Fibroblast of villous mesenchyme (primary cell): ENCODE measurements at places on chromosomes 7 and 10.

GRCh38 chr7:376306-377079 is 86.5 kb downstream of the FOXL3 start:
- DNase-seq: no peak

DNA sequence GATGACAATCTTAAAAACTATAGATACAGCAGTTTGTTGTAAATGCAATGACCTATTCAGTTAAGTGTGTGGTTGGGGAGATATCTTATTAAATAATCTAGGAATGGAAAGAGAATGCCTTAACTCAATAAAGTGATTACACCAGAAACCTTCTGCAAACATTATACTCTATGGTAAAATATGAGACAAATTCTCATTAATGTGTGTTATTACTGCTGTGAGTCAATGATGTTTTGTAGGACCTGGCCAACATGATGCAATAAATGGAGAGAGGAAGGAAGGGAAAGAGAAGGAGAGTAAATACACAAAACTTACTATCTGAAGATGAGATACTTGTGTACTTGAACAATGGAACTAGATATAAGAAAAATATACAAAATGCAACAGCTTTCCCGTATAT is 25.1 kb downstream of the MKX start:
- DNase-seq: no peak

DNA sequence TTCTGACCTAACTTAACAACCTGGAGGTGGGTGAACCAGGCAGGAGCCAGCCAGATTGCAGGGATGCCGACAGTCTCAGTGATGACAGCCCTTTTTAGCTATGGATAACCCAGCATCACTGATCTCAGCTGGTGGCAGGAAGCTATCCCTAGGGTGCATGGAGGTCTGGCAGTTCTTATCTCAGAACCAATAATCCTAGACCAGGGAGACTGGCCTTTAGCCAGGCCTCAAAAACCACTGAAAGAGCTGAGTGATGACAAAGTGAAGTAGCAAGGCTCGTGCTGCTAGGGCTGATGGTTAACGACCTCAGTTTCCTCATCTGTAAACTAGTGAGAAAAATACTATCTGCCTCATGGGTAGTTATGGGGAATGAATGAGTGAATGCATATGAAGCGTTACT is 112.5 kb downstream of the RALA start:
- peak; percentile 56 for DNase-seq

DNA sequence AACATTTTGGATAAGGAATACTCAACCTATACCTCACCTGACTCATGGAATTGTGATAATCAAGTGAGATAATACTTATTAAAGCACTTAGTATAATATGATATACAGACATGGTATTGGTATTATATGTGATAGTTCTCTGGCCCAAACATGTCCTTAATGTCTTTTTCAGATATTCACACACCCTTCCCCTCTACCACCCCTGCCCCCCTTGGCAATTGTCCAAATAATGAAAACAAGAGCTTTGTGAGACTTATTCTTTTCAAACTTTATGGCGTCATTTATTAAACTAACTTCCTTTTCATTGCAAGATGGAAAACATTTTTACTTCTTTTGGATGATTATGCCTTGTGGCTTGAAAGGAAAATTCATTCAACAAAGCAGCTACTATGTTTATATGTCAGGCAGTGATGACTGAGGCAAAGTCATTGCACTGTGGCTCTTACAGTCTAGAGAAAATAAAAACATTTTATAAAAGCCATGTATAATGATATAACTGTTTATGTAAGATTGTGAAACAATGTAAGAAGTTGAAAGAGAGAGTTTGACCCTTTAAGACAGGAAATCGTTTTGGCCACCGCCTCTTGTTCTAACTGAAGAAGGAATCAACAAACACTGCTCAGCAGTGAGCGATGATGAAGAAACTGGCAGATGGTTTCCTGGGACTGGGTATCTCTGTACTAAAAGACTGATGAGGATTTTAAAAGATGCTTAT is 27.4 kb downstream of the MINPP1 start:
- peak; percentile 86 for DNase-seq

GRCh38 chr7:47685151-47685550 is 103.2 kb upstream of the TNS3 start:
- DNase-seq: no peak

DNA sequence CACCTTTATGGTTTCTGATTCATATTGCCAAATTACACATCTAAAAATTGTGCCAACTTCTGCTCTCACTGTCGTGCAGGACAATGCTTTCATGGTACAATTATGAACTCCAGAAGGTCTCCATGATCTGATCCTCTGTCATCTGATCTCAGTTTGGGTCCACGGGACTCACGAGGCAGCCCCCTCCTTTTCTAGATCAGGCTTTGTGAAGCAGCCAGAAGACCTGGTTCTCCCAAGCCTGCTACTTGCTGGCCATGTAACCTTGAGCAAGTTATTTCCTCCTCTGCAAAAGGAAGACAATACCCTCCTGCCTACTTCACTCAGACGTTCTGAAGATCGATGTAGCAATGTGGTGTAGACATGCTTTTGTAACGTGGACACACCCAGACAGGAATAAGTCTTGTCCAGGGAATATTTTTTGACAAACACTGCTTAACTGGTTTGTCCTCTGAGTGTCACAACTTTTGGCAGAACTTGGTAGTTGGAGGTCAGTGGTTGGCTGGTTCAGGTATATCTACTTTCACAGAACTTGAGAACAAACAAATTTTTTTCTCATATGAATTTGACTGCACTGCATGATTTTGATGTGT is 19.6 kb downstream of the CALML3 start:
- no peak for DNase-seq

- no peak for DNase-seq
These were observed 892.9 kb downstream of the LRMDA start for GRCh38 chr10:76324283-76324682.

- peak; percentile 95 for DNase-seq
These were observed 26.1 kb downstream of the MNX1 start for GRCh38 chr7:156984174-156984891.

DNA sequence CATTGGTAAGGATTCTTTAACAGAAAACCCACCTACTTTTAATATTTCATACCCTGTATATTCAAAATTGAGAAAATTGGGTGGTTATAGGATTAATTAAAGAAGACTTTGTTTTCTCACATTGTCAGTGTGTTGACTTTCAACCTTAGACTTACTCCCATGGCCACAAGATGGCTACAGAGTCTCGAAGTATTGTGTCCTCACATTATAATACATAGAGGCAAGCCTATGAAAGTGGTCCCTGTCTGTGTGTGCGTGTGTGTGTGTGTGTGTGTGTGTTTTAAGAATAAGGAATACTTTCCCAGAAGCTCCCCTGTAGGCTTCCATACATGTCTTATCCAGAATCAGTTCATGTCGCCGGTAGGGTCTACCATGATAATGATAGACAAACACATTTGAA is 180.0 kb downstream of the PHF14 start:
- DNase-seq: no peak

DNA sequence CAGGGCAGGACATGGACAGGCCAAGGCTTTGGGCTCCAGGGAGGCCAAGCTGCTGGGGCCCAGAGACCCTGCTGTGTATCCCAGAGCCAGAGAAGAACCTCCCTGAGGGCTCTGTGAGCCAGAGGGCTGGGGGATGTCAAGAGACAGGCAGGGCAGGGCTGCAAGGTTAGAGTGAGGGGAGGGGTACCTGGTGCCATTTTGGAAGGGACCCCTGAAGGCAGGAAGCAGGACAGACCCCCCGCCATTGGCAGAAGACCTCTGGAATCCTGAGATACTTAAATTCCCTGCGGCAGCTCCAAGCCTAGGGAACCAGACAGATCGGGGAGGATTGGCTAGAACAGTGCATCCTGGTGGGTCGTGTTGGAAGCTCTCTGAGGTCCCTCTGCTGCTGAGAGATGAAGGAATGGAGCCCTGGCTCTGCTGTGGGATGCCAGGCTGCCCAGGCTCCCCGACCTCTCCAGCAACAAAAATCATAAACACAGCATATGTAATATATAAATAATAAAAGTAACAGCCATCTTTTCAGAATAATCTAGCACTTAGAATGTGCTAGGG is 75.0 kb downstream of the LHPP start:
- DNase-seq: no peak

DNA sequence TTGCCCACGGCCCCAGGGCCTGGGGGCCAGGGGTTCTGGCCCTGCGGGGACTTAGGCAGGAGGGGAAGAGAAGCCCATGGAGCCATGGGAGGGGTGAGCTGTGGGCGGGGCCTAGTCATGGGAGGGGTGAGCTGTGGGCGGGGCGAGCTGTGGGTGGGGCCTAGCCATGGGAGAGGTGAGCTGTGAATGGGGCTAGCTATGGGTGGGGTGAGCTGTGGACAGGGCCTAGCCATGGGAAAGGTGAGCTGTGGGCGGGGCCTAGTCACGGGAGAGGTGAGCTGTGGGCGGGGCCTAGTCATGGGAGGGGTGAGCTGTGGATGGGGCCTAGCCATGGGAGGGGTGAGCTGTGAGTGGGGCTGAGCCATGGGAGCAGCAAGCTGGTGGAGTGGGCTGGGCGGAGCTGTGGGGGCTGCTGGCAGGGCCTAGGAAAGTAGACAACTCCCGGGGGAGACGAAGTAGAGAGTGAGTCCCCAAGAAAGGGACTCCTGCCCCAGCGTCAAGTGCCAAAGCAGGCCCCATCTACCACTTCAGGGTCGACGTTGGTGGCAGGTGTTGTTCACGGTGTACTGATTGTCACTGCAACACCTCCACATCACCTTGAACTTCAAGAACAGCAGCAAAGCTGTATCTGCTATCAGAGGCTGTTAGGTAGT is 19.2 kb upstream of the TTYH3 start:
- DNase-seq: no peak

GRCh38 chr10:78284381-78284780 is 250.7 kb downstream of the RPS24 start:
- no peak for DNase-seq

- DNase-seq: no peak
These were observed 79.7 kb downstream of the CTTNBP2 start for GRCh38 chr7:117793521-117793920.

DNA sequence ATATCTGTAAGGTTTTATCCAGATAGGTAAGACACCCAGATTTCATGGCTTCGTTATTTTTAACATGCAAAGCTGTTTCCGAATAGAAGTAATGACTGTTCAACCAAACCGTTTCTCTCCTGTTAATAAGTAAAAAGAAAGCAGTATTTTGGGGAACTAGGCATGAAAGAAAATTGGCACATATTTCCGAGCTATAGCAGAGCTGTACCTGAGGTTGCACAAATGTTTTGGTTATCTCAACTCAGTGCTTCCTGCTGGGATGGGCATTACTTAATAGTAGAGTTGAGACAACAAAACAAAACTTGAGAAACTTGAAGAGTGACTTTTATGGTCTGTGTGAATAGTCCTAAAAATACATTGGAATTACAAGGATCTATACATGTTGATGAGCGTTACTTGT is 564.3 kb upstream of the SORCS1 start:
- no peak for DNase-seq

DNA sequence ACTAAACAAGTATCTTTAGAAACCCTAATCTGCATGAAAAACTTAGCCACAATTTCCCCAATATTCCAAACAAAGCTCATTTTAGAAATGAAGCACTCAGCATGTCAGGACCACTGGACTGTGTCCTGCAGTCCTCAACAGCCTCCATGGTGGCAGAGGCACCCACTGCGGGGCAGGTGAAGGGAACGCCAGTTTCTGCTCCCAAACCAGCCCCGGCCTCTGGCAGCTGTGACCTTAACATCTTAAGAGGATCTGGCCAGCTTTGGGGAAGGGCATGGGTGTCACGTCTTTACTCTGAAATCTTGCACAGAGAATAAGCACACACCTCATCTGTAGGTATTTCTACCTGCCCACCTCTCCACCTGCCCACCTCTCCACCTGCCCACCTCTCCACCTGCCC is 262.7 kb downstream of the DNAJB6 start:
- DNase-seq: no peak

- DNase-seq: no peak
These were observed 61.5 kb downstream of the HECTD2 start for GRCh38 chr10:91471602-91472001.

DNA sequence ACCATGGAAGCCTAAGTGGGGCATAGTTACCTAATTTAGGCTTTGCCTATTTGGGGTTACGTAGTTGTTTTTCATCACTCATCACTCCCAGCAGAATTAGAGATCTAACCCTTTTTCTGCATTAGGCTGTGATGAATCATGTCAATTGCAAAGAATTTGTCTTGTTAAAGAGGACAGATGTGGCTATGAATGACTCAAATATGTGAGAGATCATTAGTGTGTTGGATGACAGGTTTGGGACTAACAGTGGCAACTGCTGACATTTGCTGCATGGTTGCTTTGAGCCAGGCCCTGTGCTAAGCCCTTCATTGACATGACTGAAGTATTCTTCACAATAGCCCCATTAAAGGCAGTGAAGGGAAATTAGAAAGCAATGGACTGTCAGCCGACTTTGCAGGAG is 83.4 kb upstream of the BMPER start:
- DNase-seq: no peak

GRCh38 chr7:137449016-137449415 is 105.5 kb upstream of the PTN start:
- no peak for DNase-seq

DNA sequence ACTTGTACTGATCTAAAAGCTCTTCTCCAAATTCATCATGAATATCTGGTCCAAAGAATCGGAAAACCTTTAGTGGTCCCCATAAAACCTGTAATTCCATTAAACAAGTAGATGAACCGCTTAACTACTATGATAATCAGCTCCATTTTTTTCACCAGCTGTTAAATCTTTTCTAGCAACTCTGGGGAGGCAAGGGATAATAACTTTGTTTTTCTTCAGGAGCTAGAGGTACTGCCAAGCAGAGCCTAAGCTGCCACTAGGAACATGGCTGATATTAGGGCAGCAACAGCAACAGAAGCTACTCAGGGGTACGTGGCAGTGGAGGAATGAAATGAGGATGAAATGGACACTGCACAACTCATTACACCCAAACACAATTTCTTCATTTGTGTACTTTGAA is 138.0 kb downstream of the SRPK2 start:
- no peak for DNase-seq

- no peak for DNase-seq
These were observed 121.2 kb downstream of the SLC25A13 start for GRCh38 chr7:96200740-96201139.

DNA sequence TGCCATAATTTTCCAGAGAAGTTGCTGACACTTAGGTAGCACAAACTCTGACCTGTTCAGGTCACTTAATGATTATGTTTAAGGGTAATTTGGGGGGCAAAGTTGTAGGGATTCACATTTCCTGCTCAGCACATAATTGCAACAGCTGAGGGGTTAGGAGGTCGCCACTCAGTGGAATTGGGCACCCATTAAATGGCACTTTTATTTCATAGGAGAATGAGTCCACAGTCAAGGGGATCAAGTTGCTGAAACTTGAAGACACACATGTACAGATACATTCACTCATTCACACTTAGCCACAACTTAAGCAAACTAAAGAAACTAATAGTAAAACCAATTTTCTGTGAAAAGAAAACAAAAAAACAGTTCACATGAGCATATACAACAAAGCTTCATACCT is 1.5 kb downstream of the PCDH15 start:
- DNase-seq: no peak

DNA sequence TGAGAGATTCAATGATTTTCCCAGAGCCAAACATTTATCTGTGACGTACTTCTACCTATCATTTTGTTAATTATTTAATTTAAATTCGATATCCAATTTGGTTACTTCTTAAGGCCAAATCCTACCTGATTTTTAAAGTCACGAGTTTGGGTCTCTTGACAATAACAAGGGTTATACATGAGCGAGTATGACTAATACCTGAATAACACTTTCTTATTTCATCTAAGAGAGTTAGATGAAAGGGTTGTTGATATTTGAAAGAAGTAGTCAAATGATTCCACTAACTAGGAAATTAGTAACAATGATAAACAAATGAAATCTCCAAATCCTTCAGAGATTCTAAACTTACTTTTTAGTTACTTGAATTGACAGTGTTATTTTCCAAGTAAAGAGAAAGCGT is 1086.9 kb downstream of the XPNPEP1 start:
- DNase-seq: no peak

- DNase-seq: peak; percentile 4
These were observed 33.5 kb upstream of the DLD start for GRCh38 chr7:107857541-107857912.
